SK-MEL-5 (cell line): ENCODE measurements at places on chromosomes 1 and 21.

- DNase-seq, result no peak
These were observed 60.0 kb downstream of the FAM163A start for GRCh38 chr1:179803104-179803503.

- DNase-seq, result no peak
These were observed 929 bp downstream of the SUMO3 start for GRCh38 chr21:44816761-44817505.

DNA sequence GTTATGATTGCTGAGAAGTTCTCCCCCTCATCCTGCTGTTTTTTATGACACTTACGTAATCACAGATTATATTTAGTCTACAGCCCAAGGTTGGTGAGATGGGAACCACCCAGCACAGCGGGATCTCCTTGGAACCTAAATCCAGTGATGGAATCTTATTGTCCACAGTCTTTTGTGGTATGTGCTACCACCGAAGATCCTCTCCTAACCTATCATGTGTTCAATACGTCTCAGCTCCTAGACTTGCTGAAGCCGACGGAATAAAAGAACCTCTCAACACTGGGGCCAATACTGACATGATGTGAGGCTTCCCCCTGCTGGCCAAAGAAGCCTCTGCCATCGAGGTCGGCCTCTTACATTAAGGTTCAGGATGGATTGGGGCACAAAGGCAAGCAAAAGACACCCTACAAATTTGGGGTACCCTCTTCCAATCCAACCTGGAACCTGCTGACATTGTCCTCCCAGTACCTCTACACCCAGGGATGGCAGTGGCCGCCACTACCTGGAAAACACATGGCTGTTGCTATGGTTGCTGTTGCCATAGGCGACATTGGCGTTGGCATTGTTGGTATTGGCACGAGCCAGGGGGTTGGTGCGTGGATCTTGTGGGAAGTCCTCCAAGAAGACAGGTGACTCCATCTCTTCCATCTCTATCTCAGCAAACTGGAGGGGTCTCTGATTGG is 19.4 kb upstream of the KIF21B start:
- peak; percentile 69 for DNase-seq

- DNase-seq, result no peak
These were observed 179.3 kb downstream of the ZC3H11B start for GRCh38 chr1:219433496-219434131.

DNA sequence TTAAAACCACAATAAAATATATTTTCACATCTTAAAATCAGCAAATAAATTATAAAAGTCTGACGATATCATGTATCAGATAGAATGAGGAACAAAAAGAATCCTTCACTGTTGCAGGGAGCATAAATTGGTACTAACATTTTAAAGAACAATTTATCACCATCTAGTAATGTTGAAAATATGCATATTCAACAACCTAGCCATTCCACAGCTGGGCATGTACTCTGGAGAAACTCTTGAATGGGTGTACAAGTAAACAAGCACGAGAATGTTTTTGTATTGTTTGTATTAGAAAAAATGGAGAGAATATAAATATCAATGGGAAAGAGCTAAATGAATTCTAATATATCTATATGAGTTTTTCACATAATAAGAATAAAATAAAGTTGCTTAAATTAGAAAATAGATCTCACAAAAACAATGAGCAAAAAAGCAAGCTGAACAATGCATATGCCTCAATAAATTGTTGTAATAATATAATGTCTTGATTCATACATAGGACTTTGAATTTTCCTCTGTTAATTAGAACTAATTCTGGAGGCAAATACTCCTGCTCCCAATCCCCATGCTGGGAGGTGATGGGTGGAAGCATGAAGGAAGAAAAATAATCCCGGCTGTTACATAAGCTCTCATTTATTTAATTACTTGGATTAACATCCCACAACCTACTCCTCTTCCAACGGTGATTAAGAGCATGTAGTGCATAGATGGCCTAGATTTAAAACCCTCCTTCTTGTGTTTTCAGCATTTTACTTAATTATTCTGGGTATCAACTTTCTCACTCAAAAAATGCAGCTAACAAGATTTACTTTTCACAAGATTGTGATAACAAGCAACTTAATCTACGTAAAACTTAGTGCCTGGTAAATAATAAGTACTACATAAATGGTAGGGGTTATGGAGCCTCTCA is 5.5 kb upstream of the FMO2 start:
- no peak for DNase-seq

DNA sequence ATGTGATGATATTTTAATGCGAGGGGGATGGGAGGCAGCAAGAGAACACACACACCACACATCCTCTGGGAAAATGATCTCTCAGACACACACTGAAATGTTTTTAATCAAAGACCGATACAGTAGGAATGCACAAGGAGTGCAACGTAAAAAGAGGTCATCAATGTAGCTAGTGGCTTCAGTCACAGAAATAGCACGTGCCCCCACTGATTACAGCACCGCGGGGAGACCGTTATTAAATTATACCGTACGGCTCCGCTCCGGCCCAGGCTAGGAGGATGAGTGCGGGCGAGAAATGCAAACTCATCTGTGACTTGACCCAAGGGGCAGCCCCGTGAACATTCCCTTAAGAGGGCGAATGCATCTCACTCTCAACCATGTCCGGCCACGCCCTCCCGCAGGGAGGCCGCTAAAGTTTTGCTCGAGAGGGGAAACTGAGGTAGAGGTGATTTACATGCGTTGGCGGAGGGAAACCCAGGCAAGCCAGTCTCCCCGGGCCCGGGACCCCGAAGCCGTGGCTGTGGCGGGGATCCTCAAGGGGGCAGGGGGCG is 552 bp downstream of the UBR4 start:
- peak; percentile 16 for DNase-seq

- DNase-seq, result no peak
These were observed 245.2 kb downstream of the TRABD2B start for GRCh38 chr1:47751996-47752451.

DNA sequence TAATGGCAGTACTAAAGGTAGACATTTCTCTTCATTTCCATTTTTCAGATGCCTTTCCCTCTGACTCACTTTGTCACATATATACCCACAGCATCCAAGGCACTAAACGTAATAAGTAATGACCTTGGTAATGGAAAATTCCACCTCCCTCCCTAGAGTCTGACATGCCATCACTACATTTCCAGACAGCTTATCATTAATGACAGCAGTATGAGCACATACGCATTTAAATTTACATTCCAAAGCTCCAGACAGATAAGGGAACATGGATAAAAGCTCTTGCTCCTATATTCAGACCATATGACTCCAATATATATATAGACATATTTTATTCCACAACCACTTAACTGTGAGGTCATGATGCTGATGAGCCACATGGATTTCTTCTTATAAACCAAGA is 191.7 kb upstream of the GORAB start:
- DNase-seq, result no peak

DNA sequence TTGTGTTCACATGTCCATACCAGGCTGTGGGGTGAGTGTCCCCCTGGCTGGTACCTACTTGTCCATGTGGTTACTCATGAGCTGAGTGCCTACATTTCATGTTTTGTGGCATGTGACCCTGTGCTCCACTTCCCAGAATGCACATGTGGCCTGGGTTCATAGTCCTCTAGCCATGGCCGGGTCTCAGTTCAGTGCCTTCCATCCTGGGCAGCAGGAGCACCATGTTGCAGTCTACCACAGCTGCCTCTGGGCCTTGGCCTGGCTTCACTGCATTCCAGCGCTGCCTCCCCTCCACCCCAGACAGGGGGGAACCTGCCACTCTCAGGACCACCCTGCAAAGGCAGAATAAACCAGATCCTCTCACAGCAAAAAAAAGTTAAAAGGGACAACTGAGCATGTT is 5.5 kb downstream of the CEPT1 start:
- DNase-seq, result no peak

DNA sequence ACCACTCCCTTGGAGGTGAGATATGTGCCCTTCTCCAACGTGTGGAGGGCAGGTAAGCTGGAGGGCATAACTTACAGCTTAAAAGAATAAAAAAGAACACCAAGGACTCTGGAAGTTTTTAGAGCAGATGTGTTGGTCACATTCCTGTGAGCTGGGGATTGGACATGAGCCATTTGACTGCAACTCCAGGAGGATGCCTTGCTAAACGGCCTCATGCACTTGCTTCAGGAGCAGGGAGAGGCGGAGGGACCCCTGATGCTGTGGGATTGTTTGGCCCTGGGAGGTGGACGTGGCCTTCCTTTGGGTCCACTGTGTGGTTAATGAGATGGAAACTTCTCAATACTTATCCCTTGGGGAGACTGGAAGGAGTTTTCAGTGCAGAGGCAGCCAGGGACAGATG is 185.6 kb downstream of the RHOU start:
- no peak for DNase-seq

DNA sequence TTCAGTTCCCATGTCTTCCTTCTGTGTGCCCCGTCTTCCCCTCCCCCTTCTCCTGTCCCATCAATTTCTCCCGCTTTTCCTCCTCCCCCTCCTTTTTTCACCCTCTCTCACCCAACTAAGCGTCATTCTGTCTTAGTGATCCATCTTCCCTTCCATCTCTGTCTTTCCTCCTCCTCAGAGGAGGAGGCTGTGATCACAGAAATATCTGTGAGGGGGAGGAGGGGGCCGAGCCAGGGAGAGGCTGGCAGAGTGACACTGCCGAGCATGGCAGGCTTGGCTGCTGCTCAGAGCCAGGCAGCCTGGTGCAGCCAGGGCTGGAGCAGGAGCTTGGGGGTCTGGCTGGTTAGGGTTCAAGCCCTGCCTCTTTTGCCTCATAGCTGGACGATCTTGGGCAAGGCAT is 7.6 kb downstream of the HTR6 start:
- no peak for DNase-seq

- no peak for DNase-seq
These were observed 28.9 kb upstream of the FMOD start for GRCh38 chr1:203379825-203380224.

DNA sequence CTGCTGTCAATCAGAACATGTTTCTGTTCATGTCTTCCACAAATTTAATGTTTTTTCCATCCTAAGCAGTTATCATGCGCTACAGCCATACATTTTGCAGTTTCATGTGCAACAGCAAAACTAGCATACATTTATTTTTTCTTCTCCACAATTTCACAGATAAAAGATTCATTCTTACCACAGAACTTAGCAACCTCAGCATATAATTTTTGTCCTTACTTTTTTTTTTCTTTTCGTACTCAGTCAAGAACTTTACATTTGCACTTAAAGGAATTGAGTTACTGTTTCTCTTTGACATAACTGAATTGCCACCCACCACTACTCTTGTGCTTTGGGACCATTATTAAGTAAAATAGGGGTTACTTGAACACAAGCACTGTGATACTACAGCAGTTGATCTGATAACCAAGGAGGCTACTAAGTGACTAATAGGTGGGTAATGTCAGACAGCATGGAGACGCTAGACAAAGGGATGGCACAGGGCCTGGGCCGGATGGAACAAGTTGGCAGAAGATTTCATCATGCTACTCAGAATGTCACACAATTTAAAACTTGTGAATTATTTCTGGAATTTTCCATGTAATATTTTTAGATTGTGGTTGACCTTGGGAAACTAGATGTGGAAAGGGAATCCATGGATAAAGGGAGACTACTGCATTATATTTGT is 50.2 kb upstream of the LHX8 start:
- DNase-seq, result no peak

GRCh38 chr1:81695741-81696140 is 105.0 kb upstream of the ADGRL2 start:
- DNase-seq, result no peak

GRCh38 chr21:30232011-30232410 is 16.1 kb upstream of the CLDN8 start:
- DNase-seq, result no peak

DNA sequence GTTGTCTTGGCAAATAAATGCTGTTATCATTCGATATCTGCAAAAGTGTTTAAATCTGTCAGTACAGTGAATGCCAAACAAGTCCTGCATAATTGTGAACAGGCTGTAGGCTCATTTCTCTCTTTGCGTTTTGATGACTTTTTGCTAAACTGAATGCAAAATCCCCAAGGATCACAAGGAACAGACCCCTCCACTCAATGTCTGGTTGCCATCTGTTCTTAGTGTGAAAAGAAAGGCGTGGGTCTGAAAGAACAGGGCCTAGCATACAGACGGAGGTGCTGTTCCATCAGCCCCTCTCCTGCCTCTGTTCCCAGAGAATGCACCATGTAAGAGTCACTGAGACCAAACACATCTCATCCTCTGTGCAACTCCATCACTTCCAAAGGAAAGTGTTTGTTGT is 40.4 kb downstream of the EIF2B3 start:
- DNase-seq, result no peak

- DNase-seq, result no peak
These were observed 28.1 kb downstream of the KCTD3 start for GRCh38 chr1:215595231-215595630.

DNA sequence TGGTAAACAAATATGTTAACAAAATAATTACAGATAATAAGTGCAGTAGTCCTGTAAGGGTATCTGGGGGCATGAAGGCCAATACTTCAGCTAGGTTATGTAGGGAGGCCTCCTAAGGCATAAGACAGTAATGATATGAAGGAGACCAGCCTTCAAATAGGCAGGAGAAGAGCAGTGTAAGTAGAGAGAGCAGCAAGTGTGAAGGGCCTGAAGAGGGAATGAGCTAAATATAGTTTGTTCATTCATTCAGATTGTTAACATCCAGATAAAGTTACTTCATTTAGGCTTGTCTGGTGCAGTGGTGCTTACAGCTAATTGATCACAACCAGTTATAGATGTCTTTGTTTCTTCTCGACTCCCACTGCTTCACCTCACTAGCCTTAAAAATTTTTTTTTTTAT is 71.1 kb downstream of the EPB41 start:
- DNase-seq, result no peak

DNA sequence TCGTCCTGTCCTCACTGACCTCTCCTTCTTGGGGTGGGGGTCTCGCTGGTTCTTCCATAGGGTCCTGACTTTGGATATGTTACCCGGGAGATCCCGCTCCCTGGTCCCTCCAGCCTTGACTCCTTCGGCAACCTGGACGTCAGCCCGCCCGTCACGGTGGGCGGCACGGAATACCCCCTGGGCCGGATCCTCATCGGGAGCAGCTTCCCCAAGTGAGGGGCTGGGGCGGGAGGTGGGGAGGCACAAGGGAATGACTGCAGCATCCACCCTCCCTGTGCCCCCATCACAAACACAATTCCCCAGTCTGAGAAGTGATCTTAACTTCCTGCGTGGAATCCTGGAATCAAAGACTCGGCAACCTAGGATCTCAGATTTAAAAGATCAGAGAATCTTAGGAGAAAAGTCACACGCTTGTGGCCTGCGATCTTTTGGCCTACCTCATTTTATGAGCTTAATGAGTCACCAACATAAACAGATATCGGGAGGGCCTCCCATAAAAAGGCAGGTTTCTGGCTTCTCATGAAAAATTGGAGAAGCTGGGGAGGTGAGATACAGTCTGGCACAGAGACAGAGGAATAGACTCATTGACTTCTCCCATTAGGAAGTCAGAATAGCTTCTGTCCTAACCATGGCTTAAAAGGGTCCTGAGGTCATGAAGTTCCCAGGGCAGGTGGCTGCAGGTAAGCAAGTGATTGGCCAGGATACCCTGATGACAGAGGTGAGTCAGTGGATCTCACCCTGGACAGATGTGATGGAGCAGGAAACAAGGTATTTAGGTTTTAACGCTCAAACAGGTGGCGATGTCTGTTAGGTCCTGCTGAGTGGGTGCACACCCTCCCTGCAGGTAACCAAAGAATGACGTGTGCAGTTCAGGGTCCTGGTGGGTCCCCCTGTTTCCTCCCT is 15.9 kb upstream of the PADI3 start:
- no peak for DNase-seq
